ENCODE measurements at places on chromosomes 11 and 22. TPM values are rescaled to one million over a fixed set of nuclear protein-coding genes. Genes with fewer than 3 reads are reported as not detected.

The PLET1 gene
- not detected for total RNA-seq

DNA sequence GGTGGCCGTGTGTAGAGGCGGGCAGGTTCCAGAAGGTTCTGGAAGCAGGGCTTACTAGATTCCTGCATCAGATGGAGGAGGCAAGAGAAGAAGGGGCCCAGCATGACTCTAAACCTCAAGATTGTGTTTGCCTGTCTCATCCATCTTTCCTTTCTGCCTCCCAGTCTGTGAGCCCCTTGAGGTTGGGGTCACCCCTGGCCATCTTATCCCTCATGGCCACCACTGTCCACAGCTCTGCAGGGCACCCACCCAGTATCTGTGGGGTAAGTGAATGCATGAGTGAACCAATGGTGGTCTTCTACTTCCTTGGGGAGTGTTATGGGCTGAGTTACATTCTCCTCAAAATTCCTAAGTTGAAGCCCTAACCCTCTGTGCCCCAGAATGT is 79.3 kb downstream of the MYEOV start:
- H3K4me1 ChIP-seq, result no peaks in the 10 kb centered on the region
- H3K4me3 ChIP-seq, result no peak overlapping the region
- no peaks in the 10 kb centered on the region for H3K36me3 ChIP-seq
- H3K27me3 ChIP-seq, result no peaks in the 10 kb centered on the region

- peaks cover 8% of the 10 kb centered on the region for H3K4me1 ChIP-seq
- no peak overlapping the region for H3K4me3 ChIP-seq
- no peak for DNase-seq
Observed at GRCh38 chr11:35791088-35791958, 128.7 kb downstream of the TRIM44 start.

DNA sequence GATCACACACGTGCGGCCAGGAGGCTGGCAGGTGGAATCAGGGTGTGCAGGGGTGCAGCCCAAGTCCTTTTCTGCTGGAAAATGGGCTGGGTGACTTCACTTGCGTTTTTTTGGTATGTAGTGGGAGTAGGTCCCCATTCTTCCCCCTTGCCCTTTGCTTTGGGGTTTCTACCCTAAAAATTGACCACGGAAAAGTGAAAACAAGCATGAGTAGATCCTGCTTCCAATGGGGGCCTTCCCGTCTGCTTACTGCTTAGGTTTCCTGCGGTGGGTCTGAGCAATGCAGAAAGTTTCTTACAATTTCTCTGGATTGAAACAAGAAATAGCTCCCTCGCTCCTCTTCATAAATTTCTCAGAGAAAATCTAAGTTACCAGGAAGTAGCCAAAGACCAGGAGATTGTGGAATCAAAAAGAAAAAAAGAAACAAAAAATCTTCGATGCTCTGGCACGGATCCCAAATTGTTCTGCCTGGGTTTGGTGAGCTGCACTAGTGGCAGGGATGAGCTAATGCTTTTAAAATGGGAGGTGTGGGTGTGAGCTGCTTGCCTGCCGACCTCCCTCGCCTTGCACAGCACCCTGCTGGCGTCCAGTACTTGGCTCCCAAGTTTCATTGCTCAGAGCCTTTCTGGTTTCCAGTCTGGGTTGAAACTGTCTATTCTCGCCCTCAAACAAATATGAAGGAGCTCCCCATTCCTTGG is 2.4 kb downstream of the TIMP3 start:
- peaks cover 53% of the 10 kb centered on the region for H3K4me1 ChIP-seq
- H3K36me3 ChIP-seq, result no peaks in the 10 kb centered on the region
- H3K27me3 ChIP-seq, result no peaks in the 10 kb centered on the region
- DNase-seq, result no peak
- peak overlapping the region; percentile 77 for H3K4me3 ChIP-seq

- no peak overlapping the region for H3K4me3 ChIP-seq
- no peaks in the 10 kb centered on the region for H3K36me3 ChIP-seq
- peaks cover 8% of the 10 kb centered on the region for H3K27me3 ChIP-seq
- H3K27ac ChIP-seq, result no peak overlapping the region
- no peak for DNase-seq
- peaks cover 7% of the 10 kb centered on the region for H3K4me1 ChIP-seq
Observed at GRCh38 chr11:27716835-27717234, 16.6 kb upstream of the BDNF start.

- DNase-seq, result no peak
- H3K36me3 ChIP-seq, result no peaks in the 10 kb centered on the region
- peaks cover 88% of the 10 kb centered on the region for H3K4me1 ChIP-seq
- H3K4me3 ChIP-seq, result no peak overlapping the region
- H3K27me3 ChIP-seq, result no peaks in the 10 kb centered on the region
- peak overlapping the region; percentile 97 for H3K27ac ChIP-seq
Observed at GRCh38 chr11:1828542-1828941, 6.2 kb upstream of the SYT8 start.

- peak; percentile 4 for DNase-seq
- H3K36me3 ChIP-seq, result no peaks in the 10 kb centered on the region
- H3K4me1 ChIP-seq, result peaks cover 4% of the 10 kb centered on the region
Observed at GRCh38 chr11:32892355-32893092, at the start of gene QSER1. TSS of gene QSER1 (plus strand) at chr11:32892811. CDS start at chr11:32893126, 315 bp downstream.

DNA sequence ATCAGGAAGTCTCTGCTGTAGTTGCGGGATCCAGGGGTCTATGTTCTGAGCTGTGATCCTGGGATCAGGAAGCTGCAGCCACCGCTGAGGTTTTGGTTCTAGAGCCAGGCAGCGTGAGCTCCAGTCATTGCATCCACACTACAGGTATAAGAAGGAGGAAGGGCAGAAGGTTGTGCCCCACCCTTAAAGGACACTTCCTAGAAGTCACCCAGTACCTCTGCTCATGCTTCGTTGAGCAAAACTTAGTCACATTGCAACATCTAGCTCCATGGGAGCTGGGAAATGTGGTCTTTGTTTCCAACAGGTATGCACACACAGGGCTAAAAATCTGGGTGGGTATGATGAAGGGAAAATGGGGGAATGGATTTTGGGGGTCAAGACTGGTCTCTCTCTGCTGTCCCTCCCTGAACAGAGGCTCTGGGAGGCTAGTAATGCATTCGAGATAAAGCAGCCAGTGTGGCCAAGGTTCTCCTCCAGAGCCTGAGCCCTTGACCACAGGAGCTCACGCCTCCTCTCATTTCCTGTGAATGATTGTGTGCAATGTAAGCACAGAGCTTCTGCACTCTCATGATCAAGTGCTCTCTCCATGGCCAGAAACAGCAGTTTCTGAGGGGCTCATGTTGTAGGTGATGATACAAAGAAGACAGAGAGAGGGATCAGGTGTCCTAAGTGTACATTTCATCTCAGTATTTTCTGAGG is 86.8 kb upstream of the OR4B1 start:
- H3K4me3 ChIP-seq, result no peak overlapping the region
- H3K27ac ChIP-seq, result no peak overlapping the region
- DNase-seq, result no peak
- H3K4me1 ChIP-seq, result no peaks in the 10 kb centered on the region
- H3K27me3 ChIP-seq, result no peaks in the 10 kb centered on the region

- no peak for DNase-seq
- no peaks in the 10 kb centered on the region for H3K36me3 ChIP-seq
- no peak overlapping the region for H3K27ac ChIP-seq
- H3K27me3 ChIP-seq, result no peaks in the 10 kb centered on the region
Observed at GRCh38 chr22:38989466-38989865, 7.3 kb downstream of the APOBEC3B start.

- H3K4me3 ChIP-seq, result no peak overlapping the region
- H3K4me1 ChIP-seq, result peaks cover 67% of the 10 kb centered on the region
- no peak for DNase-seq
- peaks cover 20% of the 10 kb centered on the region for H3K36me3 ChIP-seq
- no peaks in the 10 kb centered on the region for H3K27me3 ChIP-seq
Observed at GRCh38 chr11:67275606-67276409, 9.5 kb downstream of the GRK2 start.

GRCh38 chr11:69860796-69861445 is 41.7 kb upstream of the FGF3 start:
- no peak overlapping the region for H3K4me3 ChIP-seq
- no peak overlapping the region for H3K27ac ChIP-seq
- no peaks in the 10 kb centered on the region for H3K4me1 ChIP-seq
- no peaks in the 10 kb centered on the region for H3K27me3 ChIP-seq

DNA sequence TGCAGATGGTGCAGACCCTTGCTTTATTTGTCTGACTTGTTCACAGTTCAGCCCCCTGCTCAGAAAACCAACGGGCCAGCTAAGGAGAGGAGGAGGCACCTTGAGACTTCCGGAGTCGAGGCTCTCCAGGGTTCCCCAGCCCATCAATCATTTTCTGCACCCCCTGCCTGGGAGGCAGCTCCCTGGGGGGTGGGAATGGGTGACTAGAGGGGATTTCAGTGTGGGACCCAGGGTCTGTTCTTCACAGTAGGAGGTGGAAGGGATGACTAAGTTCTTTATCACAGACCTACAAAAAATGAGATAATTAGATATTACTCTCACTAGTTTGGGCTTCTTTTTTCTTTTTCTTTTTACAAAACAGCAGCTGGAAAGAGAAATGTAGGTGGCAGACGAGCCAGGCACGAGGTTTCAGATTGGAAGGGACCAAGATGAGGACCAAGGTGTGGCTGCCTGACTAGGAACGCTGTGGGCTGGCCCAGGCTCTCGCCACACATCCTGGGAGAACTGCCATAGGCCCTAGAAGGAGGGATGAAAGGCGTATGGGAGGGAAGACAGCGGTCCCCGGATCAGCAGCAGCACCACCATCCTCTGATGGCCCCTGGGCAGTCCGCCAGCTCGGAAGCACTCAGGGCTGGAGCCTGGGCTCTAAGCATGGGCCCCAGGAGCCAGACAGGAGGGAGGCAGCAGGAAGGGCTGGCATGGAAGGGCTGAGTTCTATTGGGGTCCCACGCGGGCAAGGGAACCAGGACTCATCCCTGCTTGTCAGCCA is 14.2 kb downstream of the TXN2 start:
- no peak for DNase-seq
- peak overlapping the region; percentile 95 for H3K27ac ChIP-seq
- no peaks in the 10 kb centered on the region for H3K27me3 ChIP-seq
- peaks cover 62% of the 10 kb centered on the region for H3K4me1 ChIP-seq

The MLC1 gene
- 1.6 TPM for total RNA-seq

- no peak overlapping the region for H3K4me3 ChIP-seq
- no peak overlapping the region for H3K27ac ChIP-seq
- H3K4me1 ChIP-seq, result peaks cover 9% of the 10 kb centered on the region
- DNase-seq, result no peak
- H3K27me3 ChIP-seq, result no peaks in the 10 kb centered on the region
- H3K36me3 ChIP-seq, result no peaks in the 10 kb centered on the region
Observed at GRCh38 chr11:75356613-75357012, 5.2 kb upstream of the ARRB1 start.

The HEPHL1 gene
- total RNA-seq, result not detected

- no peaks in the 10 kb centered on the region for H3K27me3 ChIP-seq
- peak overlapping the region; percentile 41 for H3K4me3 ChIP-seq
- peak; percentile 97 for DNase-seq
- no peaks in the 10 kb centered on the region for H3K36me3 ChIP-seq
Observed at GRCh38 chr22:46754110-46754799, 8.2 kb upstream of the TBC1D22A start.

GRCh38 chr11:133019545-133020371 is 512.5 kb downstream of the OPCML start:
- no peaks in the 10 kb centered on the region for H3K4me1 ChIP-seq
- H3K36me3 ChIP-seq, result no peaks in the 10 kb centered on the region
- H3K27me3 ChIP-seq, result no peaks in the 10 kb centered on the region

The HBE1 gene
- not detected for total RNA-seq

GRCh38 chr11:67731583-67731982 is 57.2 kb upstream of the ALDH3B2 start:
- H3K4me3 ChIP-seq, result no peak overlapping the region
- no peaks in the 10 kb centered on the region for H3K36me3 ChIP-seq

- no peaks in the 10 kb centered on the region for H3K36me3 ChIP-seq
- H3K27me3 ChIP-seq, result no peaks in the 10 kb centered on the region
- peaks cover 6% of the 10 kb centered on the region for H3K4me1 ChIP-seq
- no peak for DNase-seq
- H3K4me3 ChIP-seq, result no peak overlapping the region
- no peak overlapping the region for H3K27ac ChIP-seq
Observed at GRCh38 chr11:16935518-16936302, 78.5 kb downstream of the PLEKHA7 start.

GRCh38 chr11:20881328-20882079 is 212.1 kb downstream of the NELL1 start:
- no peaks in the 10 kb centered on the region for H3K36me3 ChIP-seq
- H3K4me1 ChIP-seq, result no peaks in the 10 kb centered on the region
- H3K4me3 ChIP-seq, result no peak overlapping the region
- no peak for DNase-seq
- no peaks in the 10 kb centered on the region for H3K27me3 ChIP-seq

DNA sequence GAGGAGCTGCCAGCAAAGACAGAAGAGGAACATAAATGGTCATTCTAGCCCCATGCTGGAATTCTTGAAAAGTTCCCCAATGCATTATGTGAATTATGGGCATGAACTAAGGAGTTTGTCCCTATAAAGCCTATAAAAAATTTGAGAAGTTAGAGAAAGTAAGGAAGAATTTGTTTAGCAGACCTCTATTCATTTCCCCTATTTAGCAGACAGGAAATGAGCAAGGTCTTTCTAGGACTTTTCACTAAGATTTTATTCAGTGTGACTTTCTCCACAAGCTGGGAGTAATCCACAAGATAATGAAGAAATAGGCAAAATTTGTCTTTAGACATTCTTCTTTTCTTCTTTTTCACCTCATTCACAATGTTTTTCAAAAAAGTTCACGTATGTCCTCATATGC is 20.0 kb downstream of the PRRG4 start:
- H3K4me1 ChIP-seq, result no peaks in the 10 kb centered on the region
- H3K36me3 ChIP-seq, result no peaks in the 10 kb centered on the region

The P4HA3 gene
- total RNA-seq, result 4.4 TPM

DNA sequence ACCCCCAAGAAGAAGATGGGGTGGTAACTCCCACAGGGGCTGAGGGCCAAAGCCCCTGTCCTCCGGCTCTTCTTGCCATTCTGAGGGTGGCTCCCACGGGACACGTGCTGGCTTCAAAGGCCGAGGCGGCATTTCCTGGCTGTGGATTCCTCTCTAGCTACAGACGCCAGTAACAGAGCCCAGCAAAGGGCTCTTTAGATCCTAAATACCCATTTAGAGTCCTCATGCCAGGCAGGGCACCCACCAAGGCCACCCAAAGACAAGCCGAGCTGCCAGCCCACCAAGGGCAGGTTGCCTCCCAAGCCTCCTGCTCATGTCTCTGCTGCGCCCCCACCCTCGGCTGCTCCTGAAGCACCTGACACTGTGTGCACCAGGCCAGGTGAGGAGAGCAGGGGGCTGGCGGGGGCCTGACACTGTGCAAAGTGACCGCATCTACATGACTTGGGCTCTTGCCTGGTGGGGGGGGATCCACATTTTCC is 5.7 kb downstream of the LRFN4 start:
- H3K4me1 ChIP-seq, result no peaks in the 10 kb centered on the region
- H3K27ac ChIP-seq, result no peak overlapping the region
- no peaks in the 10 kb centered on the region for H3K27me3 ChIP-seq
- no peaks in the 10 kb centered on the region for H3K36me3 ChIP-seq
- DNase-seq, result no peak
- H3K4me3 ChIP-seq, result no peak overlapping the region

GRCh38 chr22:28139961-28140360 is 220.9 kb upstream of the PITPNB start:
- H3K4me1 ChIP-seq, result peaks cover 6% of the 10 kb centered on the region
- no peak overlapping the region for H3K4me3 ChIP-seq
- H3K27ac ChIP-seq, result no peak overlapping the region
- no peak for DNase-seq
- no peaks in the 10 kb centered on the region for H3K36me3 ChIP-seq

Measured in thoracic aorta (tissue), 2 donors.